ENCODE measurements at places on chromosomes 2 and 18. TPM values are rescaled to one million over a fixed set of nuclear protein-coding genes. Genes with fewer than 3 reads are reported as not detected.

The AQP12B gene
- total RNA-seq = not detected

The ZNF532 gene
- 44.4 TPM for total RNA-seq

The FNDC4 gene
- total RNA-seq = 18.3 TPM

The LIMS3 gene
- total RNA-seq = not detected

The HOXD4 gene
- total RNA-seq = not detected

The GMPPA gene
- total RNA-seq = 36.5 TPM

The NEU4 gene
- not detected for total RNA-seq

The IRS1 gene
- 29.1 TPM for total RNA-seq

The CCDC85A gene
- total RNA-seq = not detected

The RAPGEF4 gene
- 1.3 TPM for total RNA-seq

The NLRC4 gene
- total RNA-seq = not detected

The IFIH1 gene
- 11.4 TPM for total RNA-seq

The FOXI3 gene
- not detected for total RNA-seq

The CLEC4F gene
- total RNA-seq = not detected

Data from fibroblast of lung (primary cell).